ENCODE measurements at places on chromosomes 2 and 18. TPM values are rescaled to one million over a fixed set of nuclear protein-coding genes. Genes with fewer than 3 reads are reported as not detected.

- DNase-seq: no peak
Measured at GRCh38 chr2:106117882-106118684, 76.0 kb downstream of the UXS1 start.

MRPL44 gene
- total RNA-seq: 11.8 TPM

DNA sequence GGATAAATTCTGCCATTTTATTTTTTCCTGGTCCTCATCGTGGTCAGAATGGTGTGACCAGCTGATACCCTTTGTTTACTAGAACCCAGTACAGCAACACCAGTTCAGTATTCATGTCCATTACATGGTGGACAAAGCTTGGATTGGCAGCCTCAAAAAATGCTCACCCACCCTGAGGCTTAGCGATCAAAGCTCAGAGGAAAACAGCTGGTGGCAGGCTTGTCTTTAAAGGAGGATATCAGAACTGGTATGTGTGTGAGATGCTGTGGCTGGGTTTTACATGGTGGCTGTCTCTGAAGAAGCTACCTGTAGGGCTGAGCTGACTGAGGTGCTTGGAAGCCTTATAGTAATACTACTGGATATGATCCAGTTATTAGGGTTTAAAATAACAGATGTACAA is 471.1 kb upstream of the MEX3C start:
- DNase-seq: no peak

GRHL1 gene
- 126 TPM for total RNA-seq

GRCh38 chr2:44741507-44741906 is 200.0 kb upstream of the SIX3 start:
- DNase-seq: no peak

MC2R gene
- total RNA-seq: not detected

DNA sequence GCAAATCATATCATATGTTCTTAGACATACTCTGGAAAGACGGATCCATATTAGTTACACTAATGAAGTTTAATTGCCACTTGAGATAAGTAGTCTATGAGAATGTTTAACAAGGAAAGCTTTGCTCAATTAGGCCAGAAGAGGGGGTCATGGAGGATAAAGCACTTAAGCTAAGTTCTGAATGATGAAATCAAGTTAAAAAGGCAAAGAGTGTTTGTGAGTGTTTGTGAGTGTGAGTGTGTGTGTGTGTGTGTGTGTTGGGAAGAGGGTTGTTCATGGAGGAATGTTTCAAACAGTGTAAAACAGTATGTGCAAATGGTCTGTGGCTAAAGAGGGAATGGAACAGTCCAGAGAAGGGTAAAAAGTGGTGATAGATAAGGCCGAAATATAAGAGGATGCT is 360.9 kb downstream of the ERBB4 start:
- DNase-seq: no peak

PIEZO2 gene
- total RNA-seq: 5.9 TPM

MYO5B gene
- 22.6 TPM for total RNA-seq

DNA sequence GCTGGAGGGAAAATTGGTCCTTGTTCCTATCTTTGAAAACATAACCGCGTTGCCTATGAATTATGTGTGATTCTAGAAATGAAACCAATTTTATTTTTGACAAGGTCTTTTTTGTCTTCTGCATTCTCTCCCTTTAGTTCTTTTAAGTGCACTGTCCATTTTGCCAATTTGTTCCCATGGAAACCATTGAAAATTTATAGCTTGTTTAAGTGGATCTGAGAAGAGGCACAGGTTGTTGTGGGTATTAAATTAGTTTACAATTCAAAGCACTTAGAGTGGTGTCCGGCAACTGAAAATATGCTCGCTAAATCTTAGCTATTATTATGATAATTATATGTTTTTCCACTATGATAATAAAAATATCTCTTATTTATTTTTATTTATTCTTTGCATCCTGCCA is 107.5 kb upstream of the FSHR start:
- no peak for DNase-seq

CFC1 gene
- not detected for total RNA-seq

- DNase-seq: no peak
Measured at GRCh38 chr2:238912916-238913875, 65.3 kb downstream of the TWIST2 start.

- no peak for DNase-seq
Measured at GRCh38 chr18:48942554-48943261, 8.1 kb downstream of the SMAD7 start.

NEU2 gene
- total RNA-seq: not detected

GRCh38 chr2:49693961-49694360 is 539.6 kb upstream of the FSHR start:
- no peak for DNase-seq

DNA sequence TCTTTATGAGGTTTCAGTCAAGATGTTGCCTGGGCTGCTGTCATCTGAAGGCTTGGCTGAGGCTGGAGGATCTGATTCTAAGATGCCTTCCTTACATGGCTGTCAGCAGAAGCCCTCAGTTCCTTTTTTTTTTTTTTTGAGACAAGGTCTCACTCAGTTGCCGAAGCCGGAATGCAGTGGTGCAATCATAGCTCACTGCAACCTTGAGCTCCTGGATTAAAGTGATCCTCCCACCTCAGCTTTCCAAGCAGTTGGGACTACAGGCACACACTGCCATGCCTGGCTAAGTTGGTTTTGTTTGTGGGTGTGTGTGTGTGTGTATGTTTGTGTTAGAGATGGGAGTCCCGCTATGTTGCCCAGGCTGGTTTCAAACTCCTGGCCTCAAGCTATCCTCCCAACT is 13.1 kb upstream of the SLC35F5 start:
- DNase-seq: no peak
